ENCODE measurements at places on chromosomes 13 and 19.

- peak; percentile 73 for DNase-seq
Measured at GRCh38 chr13:99281811-99282263, 23.7 kb upstream of the GPR18 start.

DNA sequence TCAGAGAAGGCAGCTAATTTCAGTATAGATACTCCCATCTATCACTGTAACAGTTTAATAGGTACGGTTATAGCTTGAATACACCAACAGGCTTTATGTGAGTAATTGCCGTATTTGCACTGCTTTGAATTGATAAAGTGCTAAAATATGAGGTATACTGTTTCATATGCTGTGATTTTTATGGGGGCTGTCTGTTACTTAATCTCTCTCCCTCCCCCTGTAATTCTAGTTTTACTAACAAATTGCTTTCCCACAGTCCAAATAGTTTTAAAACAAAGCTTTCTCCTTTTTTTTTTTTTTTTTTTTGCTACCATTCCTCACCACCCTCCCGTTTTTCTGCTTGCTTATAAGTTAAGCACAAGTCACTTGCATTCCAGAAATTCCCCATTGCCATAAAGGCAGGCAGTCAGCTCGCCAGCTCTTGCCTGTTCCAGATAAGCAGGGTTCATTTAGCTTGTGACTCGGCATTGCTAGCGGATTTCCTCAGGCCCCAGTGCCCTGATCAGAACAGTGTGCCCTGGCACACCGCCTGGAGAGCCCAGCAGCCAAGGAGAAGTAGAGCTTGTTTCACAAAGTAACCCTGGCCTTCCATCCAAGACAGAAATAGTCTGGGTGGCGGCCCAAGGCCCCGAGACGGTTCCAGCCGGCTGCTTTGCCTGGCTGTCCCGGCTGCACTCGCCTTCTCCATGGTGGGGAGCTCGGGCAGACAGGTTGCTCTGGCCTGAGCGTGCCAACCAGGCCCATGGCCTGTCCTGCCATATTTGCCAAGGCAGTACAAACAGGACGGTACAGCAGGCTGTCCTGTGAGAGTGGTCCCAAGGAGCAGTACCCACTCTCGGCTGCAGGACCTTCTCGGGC, 43.5 kb upstream of the NPAS1 start:
- DNase-seq: no peak

GRCh38 chr13:77047649-77048343, 20.8 kb upstream of the FBXL3 start:
- DNase-seq: no peak

GRCh38 chr13:21060338-21061028, 903 bp downstream of the LATS2 start:
- no peak for DNase-seq

GRCh38 chr19:46009530-46010510, 13.0 kb downstream of the PGLYRP1 start:
- peak; percentile 82 for DNase-seq

DNA sequence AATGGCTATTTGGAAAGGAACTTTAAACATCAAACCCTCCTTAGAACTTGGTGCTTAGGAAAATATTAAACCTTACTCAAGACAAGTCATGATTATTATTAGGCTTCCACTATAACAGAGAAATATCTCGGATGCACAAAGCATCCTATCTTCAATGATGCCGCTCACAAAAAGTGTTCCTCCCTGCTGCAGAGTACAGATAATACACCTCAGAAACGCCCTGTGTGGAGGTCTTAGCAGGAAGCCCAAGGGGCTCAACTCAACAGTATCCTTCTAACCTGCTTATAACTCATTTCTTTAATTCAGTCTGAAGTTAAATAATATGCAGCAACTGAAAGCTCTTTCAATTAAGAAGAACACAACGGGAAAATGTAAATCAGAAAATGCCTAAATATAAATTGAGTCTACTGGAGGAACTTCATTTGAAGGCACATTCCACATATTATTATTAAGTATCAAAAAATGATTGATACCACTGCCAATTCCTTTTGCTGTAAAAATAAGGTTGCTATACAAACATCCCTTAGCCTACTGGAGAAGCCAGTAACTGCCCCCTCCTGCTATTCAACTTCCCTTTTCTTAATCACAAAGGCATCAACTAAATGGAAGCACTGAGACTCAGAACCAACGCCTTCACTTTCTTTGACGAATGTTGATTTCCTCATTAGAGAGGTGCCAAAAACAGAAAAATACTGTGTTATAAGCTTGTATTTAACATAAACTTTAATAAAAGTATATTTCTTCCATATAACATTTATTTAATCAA, 12.0 kb downstream of the ELF1 start:
- DNase-seq: no peak

DNA sequence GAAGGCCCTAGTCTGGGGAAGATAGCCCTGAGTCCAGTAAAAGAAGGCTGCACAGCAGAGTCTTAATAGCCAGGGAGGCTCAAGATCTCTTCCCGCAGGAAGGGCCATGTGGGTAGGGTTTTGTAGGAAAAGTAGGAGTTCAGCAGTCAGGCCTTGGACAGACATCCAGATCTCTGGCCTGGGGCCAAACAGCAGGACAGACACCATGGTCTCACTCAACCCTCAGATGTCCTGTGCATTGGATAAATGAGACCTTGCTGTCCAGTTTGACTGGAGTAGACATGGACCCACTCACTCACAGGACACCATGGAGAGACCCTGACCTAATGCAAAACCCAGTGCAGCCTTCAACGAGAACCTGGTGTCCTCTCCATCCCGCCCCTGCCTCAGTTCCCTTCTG, 3.9 kb downstream of the OCEL1 start:
- no peak for DNase-seq

- DNase-seq: no peak
Measured at GRCh38 chr13:101916108-101916774, 463.8 kb downstream of the ITGBL1 start.

DNA sequence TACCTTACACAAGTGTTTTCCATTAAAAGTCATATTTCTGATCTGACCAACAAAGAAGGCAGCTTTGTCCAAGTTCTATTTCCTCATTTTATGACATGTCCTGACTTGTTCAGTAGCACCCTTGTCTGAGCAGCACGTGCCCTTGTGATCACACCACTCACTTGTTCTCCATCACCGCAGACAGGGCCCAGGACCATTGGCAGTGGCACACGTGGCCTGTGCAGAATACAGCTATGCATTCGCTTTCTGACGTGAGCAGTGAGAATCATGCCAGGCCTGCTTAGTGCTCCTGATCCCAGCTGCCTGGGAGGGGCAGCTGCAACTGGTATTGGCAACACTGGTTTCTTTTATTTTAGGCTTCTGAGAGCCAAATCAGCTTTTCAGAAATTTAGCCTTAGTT, 134.2 kb downstream of the FRY start:
- DNase-seq: no peak

GRCh38 chr13:28653111-28653510, 5.8 kb upstream of the POMP start:
- no peak for DNase-seq

DNA sequence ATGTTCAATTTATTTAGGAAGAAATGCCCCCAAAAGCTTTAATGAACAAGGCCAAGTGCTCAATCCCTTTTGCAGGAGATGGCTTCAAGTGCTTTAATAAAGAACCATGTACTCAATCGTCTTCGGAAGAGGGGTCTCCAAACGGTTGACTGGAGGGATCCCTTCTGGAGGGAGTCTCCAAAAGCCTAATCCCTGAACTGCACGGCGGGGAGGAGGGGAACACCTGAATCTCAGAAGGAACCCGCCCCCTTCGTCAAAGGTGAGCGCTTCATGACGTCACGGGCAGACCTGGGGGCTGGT, 505 bp downstream of the PAF1 start:
- DNase-seq: peak; percentile 88

GRCh38 chr19:45676851-45677263, 8.8 kb downstream of the GIPR start:
- DNase-seq: peak; percentile 80

DNA sequence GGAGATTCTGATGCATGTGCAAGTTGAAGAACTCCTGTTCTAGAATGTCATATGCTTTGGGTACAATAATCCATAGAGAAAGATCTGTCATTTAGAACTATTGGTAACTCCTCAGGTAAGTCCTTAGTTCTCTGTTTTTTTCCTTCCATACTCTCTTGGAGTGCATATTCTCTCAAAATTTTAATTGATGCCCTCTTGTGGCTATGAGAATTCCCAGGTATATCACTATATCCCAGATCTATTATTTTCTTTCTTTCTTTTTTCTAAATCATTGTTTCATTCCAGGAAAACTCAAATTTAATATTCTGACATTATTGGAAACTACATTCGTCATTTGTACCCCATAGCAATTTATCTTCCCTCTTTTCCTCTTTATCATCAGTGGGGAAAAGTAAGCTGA, 485.4 kb downstream of the KLF5 start:
- DNase-seq: no peak

GRCh38 chr19:5139583-5140325, 170.8 kb downstream of the KDM4B start:
- DNase-seq: no peak

DNA sequence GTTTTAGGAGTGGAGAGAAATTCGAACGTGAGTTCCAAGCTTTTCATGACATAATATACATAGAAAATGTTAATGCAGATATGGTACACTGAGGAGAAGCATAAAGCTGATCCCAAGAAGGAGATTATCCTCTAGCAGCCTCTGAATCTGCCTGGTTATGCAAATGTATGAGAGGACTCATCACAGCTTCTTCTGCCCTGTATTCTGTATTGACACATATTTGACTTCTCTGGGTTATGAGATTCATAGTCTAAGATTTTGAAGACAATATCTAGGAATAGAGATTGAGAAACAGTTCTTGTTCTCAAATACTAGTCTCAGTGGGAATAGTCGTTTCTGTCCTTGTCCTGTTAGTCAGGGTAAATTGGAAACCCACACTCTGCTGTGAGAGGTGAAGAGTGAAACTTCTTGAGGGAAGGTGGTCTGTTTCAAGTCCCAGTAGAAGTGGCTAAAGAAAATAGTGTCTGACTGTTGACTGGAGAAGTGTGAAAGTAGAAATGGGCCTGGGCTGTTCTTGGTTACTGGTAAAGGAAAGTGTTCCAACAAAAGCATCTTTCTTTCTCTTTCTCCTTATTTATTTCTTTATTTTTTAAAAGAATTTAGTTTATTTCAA, 1356.6 kb downstream of the SLITRK5 start:
- no peak for DNase-seq

DNA sequence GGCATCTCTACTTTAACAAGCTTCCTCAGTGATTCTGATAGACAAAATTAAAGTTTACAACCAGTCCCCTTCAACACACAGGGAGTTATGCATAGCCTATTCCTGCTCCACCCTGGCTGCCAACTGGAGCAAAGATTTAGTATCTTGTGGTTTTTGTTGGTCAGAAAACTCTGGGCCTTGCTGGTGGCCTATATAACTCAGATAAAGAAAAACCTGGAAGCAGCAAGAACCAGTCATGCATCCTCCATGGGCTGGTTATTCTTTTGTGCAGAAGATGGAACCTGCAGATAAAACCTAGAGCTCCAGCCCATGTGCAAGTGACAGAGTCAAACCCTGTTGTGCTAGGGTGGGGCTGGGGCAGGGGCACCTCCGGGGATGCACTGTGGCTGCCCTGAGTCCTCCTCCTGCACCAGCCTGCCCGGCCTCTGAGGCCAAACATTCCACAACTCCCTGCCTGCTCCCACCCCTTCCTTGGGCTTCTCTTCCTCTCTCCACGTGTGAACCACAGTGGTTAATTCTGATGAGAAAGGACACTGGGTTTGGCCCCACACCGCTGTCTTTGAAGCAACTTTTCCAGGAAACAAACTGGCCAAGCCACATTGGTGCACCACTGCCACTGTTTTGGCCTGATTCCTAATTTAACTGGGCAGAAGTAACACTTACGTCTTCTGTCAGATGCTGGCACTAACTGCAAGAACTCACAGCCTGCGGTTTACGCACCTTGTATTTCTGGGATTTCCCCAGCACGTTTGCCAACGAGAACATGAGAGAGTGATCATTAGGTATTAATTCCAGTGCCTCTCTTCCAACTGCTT, 23.3 kb upstream of the GGACT start:
- no peak for DNase-seq

DNA sequence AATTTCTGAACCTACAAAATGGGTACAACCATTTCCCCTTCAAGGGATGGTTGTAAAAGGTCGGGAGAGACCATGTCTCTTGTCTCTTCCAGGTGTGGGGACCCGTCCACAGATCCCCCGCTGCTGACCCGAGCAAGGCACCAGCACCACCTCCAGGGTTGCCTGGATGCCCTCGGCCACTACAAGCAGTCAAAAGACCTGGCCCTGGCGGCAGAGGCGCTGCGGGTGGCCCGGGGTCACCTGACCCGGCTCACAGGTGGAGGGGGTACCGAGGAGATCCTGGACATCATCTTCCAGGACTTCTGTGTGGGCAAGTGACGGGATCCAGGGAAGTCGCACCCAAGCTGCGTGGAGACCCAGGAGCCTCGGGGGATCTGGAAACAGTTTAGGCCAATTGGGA, 4.0 kb downstream of the GTPBP3 start:
- no peak for DNase-seq

GRCh38 chr19:43331435-43332010, 22.0 kb upstream of the CD177 start:
- DNase-seq: no peak

GRCh38 chr13:40125336-40125735, 469.9 kb downstream of the COG6 start:
- DNase-seq: no peak

GRCh38 chr19:33404506-33405253, 31.2 kb downstream of the CEBPG start:
- DNase-seq: no peak

DNA sequence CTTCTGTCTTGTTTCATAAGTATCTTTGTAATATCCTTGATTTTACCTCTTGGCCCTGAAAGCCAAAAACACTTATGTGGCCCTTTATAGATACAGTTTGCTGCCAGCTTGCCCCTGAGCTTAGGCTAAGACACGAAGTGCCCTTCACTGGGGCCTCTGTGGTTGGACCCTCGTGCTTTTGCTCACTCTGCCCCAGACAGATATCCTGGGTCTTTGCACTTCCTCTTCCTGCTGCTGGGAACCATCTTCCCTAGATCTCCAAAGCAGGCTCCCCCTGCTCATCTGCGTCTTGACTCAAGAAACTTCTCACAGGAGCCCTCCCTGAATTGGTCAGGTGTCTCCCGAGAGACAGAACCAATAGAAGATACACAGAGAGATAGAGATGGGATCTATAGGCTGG, 2.0 kb upstream of the TNFSF14 start:
- no peak for DNase-seq

DNA sequence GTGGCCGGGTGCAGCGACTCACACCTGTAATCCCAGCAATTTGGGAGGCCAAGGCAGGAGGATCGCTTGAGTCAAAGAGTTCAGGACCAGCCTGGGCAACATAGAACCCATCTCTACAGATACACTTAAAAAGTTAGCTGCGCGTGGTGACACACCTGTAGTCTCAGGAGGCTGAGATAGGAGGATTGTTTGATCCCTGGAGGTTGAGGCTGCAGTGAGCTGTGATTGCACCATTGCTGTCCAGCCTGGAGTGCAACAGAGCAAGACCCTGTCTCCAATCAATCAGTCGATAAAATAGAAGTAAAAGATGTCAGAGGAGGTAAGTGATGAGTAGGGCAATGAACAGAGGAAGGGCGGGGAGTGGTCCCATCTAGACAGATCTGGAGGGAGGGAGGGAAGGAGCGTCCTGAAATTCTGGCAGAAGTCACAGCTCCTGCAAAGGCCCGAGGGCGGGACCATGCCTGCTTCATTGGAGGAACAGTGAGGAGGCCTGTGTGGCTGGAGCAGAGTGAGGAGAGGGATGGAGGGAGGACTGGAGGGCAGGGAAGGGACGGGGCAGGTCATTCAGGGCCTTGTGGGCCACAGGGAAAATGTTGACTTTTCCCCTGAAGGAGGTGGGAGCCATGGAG, 9.7 kb downstream of the SMIM24 start:
- DNase-seq: no peak

GRCh38 chr13:20667857-20668437, 35.6 kb upstream of the IL17D start:
- no peak for DNase-seq

All from activated CD8-positive, alpha-beta T cell treated with anti-CD3 and anti-CD28 coated beads for 36 hours (primary cell).